ENCODE measurements at places on chromosomes 16 and 17. TPM values are rescaled to one million over a fixed set of nuclear protein-coding genes. Genes with fewer than 3 reads are reported as not detected.

Gene SNTB2
- 81.6 TPM for total RNA-seq

Gene KCNG4
- total RNA-seq = not detected

Gene SEC14L5
- 1.8 TPM for total RNA-seq

Gene RASD1
- total RNA-seq = 22.2 TPM

Gene UMOD
- total RNA-seq = not detected

Gene ARL6IP1
- total RNA-seq = 128 TPM

Gene SLC6A2
- total RNA-seq = 30.2 TPM

Gene KRTAP9-4
- not detected for total RNA-seq

Gene NHLRC4
- 0.79 TPM for total RNA-seq

Gene TEDC2
- total RNA-seq = 1.6 TPM

DNA sequence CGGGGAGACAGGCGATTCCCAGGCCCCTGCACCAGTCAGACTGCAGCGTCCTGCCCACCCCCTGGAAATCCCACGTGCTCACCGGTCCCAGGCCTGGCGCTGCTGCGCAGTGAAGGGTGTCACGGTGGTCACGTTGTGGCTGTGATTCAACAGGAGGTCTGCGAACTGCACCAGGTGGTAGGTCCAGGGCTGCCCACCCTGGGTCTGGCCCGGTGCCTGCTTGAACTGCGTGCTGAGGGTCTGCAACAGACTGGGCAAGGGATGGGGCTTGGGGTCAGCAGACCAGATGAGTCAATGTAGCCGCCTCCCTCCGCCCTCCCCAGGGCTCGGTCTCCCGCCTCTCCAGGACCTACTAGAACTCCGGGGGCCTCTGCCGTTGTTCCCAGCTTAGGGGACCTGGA is 7.1 kb downstream of the MYBBP1A start:
- DNase-seq = no peak

- DNase-seq = no peak
Observed at GRCh38 chr17:60065136-60065535, 13.6 kb downstream of the HEATR6 start.

GRCh38 chr16:20380782-20381181 is 23.8 kb downstream of the PDILT start:
- no peak for DNase-seq

- no peak for DNase-seq
Observed at GRCh38 chr16:86424398-86424797, 85.9 kb upstream of the FOXF1 start.

DNA sequence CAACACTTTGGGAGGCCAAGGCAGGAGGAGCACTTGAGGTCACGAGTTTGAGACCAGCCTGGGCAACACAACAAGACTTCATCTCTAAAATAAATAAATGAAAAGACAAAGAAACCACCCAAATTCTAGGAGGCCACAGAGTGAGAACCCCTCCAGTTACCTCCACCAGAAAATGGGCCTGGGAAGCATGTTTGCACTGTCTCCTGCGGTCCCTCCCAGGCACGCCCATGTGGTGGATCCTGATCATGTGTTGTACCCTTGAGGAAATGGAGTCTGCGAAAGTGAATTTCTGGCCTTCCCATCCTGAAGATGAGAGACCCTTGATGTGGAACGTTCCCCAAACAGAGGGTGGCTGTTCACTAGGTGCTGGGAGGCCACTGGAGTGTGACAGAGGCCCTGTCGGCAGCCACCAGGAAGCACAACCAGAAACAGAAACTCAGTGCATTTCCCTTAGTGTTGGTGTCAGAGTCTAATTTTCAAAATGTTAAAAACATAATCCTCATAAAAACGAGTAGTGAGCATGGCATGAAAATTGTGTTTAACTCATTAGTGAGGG is 19.2 kb upstream of the USP22 start:
- DNase-seq = no peak

DNA sequence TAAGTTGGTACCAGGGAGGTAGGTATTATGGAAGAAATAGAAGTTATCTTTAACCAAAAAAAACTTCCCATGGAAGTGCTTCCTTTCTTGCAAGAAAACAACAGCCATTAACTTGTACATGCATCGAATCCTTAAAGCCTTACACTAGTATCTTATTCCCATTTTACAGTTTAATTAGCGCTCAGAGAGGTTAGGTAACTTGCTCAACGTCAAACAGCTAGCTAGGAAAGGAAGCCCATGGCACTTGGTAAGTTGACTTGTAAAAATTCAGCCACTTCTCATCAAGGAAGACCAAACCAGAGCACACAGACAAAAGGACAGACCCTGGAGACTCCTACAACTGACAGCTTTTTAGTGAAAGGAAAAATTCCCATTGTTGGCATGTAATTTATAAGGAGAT is 3.5 kb upstream of the NTAN1 start:
- no peak for DNase-seq

DNA sequence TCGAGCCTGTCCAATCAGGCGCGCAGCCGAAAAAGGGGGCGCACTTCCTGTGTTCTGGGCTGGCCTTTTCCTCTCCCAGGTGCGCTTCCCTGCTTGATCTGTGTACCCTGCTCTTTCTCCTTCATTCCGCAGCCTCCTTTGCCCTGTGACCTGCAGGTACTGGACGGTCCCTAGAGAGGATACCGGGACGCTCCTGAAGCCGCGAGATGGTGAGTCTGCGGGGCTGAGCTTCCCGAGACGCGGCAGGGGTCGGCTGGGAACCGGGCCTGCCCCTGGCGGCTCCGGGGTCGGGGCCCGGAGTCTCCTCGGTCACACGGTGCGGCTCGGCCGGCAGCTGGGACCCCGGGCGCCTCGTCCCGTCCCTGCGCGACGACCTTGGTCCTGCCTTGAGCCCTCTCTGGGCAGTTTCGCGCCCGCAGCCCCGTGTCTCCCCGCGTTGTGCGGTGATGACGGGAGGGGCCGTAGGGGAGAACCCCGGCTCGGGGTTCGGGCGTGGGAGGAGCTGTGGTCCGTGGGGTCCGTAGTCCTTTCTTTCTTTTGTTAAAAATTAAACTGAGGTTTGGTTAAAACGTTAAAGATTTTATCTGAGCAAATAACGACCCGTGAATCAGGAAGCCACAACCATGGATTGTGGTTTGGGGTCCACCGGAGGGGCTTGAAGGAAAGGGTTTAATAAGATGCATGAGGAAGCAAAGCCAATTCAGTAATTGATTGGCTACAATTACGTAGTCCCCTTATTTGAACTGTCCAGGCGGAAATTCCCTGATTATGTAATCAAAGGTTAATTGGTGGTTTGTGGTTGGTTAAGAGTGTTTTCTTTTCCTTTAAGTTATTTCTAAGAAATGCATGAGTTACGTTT is 172.8 kb upstream of the ZNF267 start:
- peak; percentile 79 for DNase-seq

DNA sequence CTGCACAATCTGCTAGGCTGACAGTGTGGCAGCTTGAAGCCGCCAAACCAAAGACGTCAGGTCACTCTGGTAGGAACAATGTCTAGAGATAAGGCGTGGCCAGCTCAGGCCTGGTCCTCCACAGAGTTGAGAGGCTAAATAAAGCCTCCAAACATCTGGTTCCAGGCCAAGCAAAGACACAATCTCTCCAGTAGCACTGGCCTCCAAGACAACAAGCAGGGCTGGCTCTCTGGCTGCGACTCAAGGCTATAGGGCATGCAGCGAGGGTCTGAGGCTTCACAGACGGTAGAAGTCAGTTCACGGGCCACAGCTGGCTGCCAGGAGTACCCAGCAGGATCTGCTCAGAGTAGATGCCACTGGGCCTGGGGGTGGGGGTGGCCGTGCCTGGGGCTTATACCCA is 75.6 kb downstream of the ABR start:
- DNase-seq = no peak

DNA sequence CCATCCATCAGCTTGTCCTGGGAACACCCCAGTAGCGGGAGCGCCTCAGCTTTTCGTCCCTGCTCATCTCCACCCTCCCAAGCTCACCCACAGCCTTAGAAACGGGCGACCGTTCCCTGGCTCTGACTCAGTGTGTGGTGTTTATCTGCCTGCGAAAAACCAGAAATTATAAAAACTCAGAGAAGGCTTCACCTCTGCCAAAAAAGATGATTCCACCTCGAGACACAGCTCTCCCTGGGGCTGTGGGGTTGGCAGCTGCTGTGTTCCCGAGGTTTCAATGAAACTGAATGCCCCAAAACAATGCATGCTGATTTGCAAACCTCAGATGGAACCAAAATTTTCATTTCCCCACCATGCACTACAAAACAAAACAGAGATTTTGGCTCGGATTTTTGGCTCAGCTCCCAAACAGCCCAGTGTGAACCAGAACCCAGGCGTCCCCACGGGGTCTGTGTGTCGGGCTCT is 62.4 kb upstream of the MED9 start:
- peak; percentile 86 for DNase-seq

- DNase-seq = no peak
Observed at GRCh38 chr16:28146536-28146935, 65.2 kb downstream of the XPO6 start.

DNA sequence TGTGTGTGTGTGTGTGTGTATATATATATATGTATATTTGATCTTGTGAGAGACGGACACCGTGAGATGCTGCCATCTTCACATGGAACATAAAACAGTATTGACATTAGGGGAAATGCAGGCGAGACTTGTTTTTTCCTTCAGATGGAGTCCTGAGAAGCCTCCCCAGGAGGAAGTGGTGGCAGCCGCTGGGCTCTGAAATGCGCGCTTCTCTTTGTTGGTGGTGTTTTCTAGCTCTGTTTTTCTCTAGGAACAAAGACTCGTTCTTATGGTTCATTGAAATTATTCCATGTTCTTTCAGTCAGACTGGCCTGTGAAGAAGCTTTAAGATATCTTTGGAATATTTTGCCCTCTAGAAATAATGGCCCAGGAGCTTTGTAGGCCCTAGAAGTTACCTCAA is 32.9 kb downstream of the SNX29 start:
- DNase-seq = no peak

- DNase-seq = no peak
Observed at GRCh38 chr16:62545039-62545438, 508.8 kb upstream of the CDH8 start.

GRCh38 chr16:69829338-69829737 is 67.2 kb downstream of the WWP2 start:
- DNase-seq = no peak

GRCh38 chr16:84559311-84559932 is 55.0 kb upstream of the MEAK7 start:
- DNase-seq = no peak

DNA sequence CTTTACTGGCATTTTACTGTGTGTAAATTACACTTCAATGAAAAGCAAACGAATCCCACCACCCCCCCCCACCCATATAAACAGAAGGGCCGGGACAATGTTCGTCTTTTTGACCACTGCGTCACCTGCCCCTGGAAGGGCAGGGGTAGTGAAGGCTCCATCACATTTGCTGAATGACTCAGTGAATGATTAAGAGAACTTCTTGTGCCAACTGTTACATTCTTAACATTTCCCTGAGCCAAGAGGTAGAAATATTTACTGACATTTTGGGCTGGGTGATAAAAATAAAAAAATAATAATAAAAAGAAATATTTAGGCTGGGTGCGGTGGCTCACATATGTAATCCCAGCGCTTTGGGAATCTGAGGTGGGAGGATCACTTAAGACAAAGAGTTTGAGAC is 24.1 kb downstream of the C16orf96 start:
- no peak for DNase-seq

- no peak for DNase-seq
Observed at GRCh38 chr16:82741073-82741615, 114.4 kb downstream of the CDH13 start.

- no peak for DNase-seq
Observed at GRCh38 chr17:72193391-72194106, 72.7 kb downstream of the SOX9 start.

- no peak for DNase-seq
Observed at GRCh38 chr16:3542601-3543373, 34.4 kb downstream of the NLRC3 start.

- DNase-seq = no peak
Observed at GRCh38 chr17:57622683-57623433, 122.2 kb downstream of the CCDC182 start.

DNA sequence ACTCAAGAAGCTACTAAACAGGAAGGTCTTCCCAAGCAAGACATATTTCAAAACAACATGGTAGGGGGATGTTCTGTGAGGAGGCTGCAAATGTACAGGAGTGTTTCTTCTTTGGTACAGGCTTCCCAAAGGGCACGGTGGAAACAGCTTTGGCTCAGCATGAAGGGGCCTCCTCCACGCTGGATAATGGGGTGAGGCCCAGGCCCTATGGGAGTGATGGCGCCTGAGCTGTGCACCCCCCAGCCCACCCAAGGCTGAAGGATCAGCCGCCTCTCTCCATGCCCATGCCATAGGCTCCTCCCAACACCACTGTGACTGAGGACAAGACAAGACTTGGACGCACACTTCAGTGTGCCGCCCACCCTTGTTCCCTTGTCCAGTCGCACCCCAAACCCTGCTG is 6.8 kb downstream of the CD300E start:
- DNase-seq = no peak

GRCh38 chr16:11563493-11564040 is 23.2 kb downstream of the LITAF start:
- no peak for DNase-seq

DNA sequence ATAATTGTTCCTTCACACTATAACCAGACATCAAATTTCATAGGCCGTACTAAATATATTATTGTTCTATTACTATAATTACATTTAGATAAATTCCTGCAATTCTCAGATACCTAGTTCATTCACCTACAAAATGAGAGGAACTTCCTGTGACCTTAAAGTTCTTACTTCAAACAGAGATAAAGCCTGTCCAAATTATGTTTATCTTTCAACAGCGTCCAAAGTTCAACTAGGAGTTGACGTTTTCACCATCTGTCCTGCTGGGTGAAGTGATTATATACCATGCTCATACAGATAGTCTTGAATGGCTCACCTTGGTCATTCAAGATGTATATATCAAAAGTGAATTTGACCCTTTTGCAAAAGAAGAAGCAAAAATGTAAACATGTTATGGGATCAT is 440.6 kb downstream of the CDH8 start:
- no peak for DNase-seq

GRCh38 chr17:73231395-73231794 is 30.3 kb downstream of the CPSF4L start:
- DNase-seq = no peak

DNA sequence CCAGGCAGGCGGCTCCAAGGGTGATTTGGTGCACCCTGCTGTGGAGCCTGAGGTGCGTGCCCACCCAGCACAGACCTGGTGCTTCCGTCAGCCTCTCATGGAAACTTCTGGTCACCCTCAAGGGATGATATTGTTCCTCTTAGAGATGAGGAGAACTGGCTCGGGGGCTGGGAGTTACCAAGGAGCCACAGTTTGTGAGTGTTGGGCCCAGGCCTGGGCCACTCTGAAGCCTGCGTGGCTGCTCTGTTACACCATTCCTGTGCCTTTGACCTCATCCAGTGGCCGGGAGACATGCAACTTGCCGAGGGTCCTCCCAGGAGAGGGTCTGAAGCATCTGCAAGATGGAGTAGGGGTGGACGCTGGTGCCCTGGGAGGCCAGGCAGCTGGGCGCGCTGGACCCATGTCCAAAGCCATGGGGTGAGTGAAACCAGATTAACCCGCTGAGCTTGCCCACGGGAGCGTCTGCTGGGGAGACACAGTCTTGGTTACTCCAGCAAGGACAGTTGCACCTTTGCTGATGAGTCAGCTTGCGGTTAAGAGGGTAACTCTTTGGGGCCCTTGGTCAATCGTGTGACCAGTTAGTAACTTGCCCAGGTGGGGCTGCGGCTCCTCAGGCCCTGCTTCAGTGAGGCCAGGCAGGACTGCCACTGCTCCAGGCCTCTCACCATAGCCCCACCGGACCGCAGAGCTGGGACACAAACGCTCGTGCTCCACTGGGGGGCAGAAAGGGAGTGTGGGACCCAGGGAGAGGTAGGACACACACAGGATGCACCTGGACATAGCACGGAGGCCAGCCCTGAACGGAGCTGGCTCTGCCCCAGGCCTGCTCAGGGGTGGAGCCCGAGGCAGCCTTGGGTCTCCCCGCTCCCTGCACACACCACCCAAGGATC is 7.5 kb downstream of the C16orf90 start:
- no peak for DNase-seq

- DNase-seq = no peak
Observed at GRCh38 chr16:83813823-83814658, 6.3 kb downstream of the HSBP1 start.
